Fibroblast of skin of left quadriceps (primary cell): ENCODE measurements at places on chromosomes 6 and 20.

- no peak for DNase-seq
Observed at GRCh38 chr20:16428112-16428511, 145.1 kb downstream of the KIF16B start.

GRCh38 chr20:48015141-48015910, 230.0 kb upstream of the SULF2 start:
- no peak for DNase-seq

DNA sequence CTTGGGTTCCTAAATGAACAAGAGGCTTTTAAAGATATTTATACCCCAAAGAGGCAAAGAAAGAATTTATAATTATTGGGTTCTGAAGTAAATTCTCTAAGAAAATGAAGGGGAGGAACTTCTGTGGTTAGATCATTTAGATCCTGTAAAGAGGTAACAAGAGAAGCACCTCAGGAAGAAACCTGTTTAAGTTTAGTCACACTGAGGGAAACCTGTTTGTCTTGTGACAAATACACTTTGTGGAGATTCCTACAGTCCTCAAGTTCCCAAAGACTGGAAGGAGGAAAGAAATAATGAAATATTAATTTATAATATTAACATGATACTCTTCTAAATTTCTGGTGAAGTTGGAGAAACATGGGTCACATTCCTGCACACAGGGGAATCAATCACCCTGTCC, 647.5 kb downstream of the EYS start:
- DNase-seq, result no peak

GRCh38 chr6:14386668-14387067, 269.1 kb downstream of the CD83 start:
- no peak for DNase-seq

GRCh38 chr20:34318609-34319443, 15.7 kb upstream of the AHCY start:
- no peak for DNase-seq

DNA sequence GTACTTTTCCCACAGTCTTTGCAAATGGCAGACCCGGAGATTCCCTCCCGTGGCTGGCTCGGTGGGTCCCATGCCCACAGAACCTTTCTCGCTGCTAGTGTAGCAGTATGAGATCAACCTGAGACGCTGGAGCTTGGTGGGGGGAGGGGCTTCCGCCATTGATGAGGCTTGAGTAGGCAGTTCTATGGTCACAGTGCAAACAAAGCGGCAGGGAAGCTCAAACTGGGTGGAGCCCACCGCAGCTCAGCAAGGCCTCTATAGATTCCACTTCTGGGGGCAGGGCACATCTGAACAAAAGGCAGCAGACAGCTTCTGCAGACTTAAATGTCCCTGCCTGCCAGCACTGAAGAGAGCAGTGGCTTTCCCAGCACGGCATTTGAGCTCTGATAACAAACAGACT, 186.0 kb upstream of the KCNK16 start:
- DNase-seq, result no peak

DNA sequence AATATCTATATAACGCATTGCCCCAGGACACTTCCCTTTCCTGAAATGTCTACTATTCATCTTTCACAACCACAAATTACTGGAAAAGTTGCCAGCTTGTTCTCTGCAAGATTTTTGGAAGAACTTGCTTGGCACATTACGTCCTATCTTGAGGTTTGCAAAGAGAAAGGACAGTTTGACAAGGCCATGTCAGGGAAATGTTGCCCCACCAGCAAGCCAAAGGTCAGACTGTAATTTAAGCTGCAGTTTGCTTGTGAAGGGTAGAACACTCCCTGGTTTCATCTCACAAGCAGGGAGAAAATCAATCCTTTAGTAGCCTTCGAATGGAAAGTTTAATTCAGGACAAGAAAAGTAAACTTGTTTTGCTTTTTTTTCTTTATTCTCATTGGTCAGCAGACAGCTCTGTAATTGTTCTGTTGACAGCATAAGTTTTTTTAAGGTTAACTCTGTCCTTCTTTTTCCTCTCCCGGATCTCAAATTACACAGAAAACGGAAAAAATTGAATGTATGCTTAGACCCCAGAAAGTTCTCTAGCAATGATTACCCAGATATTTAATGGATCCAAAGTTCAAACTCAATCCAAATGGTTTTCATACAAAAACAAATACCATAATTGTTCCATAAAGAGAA, 541.8 kb upstream of the NRSN1 start:
- DNase-seq, result no peak

DNA sequence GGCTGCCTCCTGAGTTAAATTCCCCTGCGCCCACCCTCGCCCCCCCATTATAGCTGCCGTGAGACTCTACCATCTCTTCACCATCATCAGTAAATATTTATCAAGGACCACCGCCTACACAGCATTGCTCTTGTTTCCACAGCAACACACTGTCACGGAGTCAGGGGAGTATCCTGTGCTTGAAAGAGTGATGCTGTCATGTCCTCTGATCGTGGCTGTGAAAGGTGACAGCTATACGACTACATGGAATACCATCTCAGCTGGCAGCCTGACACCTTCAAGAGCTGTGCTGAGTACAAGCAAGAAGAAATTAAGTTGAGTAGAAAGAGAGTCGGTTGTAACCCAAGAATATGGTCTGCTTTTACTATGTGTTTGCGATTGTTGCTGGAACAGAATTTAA, 3.4 kb downstream of the PTPRT start:
- DNase-seq, result no peak

DNA sequence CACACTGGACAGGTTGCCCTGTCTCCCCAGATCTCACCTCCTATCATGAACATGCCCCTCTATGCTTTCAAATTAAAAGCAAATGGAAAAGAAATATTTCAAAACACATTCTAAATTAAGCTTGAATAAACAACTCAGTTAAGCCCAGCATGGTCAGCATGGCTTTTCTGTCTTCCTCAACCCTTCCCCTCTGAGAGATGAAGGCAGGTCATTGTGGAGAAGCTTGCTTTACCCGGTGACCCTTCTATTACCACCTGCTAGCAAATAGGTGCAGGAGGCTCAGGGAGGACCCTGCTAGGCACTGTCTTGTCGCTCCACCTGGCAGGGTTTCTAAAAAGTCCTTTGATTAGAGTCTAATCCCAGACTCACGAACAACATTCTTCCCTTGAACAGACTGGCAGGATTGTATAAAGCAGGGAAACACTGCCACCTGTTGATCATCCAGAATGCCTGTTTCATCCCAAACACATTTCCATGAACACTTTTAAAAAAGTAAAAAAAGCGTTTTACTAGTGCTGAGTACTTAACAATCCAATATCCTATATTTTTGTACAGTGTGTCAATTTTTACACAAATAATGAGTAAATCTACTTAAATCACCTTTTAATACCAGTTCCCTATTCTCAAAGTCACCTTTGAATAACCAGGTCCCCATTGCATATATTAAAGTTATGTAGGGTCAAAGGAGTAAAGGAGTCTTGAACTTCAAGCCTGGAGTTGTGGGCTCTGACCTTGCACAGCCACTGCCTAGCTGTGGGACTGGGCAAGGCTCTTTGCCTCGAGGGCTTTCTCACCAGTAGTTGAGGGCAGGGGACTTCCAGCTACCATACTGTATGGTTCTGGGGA, 75.5 kb downstream of the GPR6 start:
- peak; percentile 28 for DNase-seq

DNA sequence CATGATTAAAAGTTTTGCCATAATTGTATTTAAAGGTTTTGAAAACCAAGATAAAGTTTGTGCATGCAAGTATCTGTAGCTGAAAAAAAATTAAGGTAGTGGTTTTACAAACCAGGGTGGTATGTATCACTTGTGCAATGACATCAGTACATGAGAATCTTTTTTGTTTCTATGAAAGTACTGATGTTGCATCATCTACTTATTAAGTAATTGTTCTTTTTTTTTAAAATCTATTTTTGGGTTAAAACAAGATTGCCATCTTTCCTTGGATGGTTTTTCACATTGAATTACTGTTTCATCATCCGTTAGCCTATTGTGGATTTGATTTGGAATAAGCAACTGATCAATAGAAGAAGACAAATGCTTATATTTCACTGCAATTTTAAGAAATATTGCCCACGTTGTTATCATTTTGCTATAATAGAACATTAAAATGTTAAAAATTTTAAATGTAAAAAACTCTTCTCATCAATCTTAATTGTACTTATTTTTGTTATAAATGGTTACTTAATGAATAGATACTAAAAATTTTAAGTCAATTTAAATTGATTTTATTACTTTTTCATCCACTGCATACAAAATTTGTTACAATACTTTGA, 39.8 kb upstream of the TAGAP start:
- DNase-seq, result peak; percentile 57

DNA sequence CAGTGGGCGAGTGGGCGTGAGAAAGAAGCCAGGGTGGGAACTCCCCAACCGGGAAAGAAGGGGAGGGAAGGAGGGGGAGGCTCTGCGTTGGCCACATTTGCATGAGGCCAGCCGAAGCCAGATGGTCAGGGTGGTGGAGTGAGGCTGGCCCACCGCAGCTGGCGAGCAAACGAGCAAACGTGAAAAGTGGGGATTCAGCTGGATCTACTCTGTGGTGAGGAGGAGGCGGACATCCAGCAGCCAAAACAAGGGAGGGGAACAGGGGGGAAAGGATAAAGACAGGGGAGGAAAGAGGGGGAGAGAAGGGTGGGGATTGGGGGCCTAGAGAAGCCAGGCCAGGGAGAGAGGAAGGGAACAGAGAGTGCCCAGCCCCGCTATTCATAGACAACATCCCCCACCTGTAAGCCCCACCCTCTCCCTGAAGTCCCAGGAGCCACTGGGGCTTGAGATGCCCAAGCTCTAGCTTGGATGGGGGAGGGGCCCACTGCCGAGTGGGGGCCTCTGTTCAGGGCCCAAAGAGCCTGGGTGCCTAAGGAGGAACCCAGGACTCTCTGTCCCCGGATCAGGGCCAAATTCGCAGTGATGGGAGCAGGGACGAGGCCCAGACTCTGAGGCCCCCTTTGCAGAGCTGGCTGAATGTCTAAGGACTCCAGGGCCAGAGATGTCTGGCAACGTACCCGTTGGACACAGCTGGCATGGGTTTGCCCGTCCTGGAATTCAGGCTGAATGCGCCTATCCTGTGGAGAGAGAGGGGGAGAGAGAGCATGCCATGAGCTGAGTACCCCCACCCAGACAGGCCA, 45.1 kb downstream of the CPNE5 start:
- DNase-seq, result no peak

GRCh38 chr6:150689900-150690590, 90.4 kb downstream of the PLEKHG1 start:
- no peak for DNase-seq

- DNase-seq, result peak; percentile 83
Observed at GRCh38 chr6:140441256-140441655, 1066.8 kb upstream of the CITED2 start.

DNA sequence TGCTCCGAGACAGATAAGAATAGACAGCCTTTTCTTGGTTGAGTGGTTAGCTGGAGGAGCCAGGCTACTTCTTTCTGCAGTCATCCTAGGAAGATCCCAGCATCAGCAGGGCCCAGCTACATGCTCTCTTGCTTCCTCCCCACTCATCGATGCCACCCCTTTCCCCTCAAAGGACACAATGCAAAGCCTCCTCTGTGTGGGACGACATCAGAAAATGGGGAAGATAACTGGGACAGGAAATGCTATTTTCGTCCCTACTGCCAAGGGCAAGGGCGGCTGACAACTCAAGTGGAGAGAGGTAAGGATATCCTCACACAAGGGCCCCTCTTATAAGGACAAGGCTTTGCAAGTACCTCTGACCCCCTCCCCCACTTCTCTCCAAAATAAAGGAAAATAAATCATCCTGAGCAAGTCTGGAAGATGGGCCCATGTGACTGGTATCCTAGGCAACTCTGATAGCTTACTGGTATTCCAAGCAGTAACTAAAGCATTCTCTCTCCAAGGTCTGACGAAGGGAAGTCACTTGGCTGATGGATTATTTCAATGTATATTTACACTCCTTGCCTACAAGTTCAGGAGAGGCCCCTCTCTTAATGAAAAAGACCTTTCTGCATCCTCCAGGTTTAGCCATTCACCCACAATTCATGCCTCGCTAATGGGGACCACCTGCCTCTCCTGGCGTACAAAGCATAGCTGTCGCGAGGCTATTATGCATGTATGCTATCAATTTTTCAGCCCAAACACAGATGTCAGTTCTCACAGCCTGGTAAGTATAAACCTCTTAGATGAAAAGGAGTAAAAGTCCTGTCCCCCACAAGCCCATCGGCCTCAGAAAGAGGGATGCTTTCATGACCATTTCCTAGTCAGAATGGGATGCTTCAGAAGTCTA, 11.3 kb downstream of the ELMO2 start:
- DNase-seq, result no peak

DNA sequence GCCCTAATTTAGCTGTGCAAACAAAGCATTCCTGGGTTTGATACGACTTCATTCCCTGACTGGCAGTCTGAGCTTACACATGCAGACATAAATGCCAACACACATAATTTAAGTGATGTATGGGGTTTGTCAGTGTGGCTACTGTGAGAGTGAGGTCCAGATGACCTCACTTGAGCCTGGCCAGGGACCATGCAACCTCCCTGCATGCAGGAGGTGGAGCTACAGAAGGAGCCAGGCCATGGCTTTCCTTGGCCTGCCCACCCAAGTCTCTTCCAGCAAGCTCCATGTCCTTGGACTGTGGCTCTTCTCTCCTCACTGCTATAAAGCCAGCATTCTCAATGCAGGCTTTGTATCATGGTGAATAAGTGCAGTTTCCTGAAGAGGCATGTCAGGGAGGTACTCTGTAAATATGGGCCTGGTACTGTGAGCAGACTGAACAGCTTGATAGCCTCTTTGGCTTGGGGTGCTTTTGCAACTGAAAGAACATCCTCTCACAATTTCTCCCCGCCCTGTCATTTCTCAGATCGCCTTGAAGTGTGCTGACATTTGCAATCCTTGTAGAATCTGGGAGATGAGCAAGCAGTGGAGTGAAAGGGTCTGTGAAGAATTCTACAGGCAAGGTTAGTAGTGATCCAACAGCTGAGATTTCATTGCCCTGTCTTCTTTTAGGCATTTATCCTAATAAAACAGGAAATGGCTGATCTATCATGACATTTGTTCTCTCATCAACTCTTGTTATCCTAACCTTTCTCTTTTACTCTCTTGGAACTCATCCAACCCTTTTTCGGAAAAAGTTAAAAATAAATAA, 69.2 kb downstream of the MTFR2 start:
- DNase-seq, result no peak

GRCh38 chr6:80333342-80333741, 226.9 kb downstream of the BCKDHB start:
- no peak for DNase-seq

DNA sequence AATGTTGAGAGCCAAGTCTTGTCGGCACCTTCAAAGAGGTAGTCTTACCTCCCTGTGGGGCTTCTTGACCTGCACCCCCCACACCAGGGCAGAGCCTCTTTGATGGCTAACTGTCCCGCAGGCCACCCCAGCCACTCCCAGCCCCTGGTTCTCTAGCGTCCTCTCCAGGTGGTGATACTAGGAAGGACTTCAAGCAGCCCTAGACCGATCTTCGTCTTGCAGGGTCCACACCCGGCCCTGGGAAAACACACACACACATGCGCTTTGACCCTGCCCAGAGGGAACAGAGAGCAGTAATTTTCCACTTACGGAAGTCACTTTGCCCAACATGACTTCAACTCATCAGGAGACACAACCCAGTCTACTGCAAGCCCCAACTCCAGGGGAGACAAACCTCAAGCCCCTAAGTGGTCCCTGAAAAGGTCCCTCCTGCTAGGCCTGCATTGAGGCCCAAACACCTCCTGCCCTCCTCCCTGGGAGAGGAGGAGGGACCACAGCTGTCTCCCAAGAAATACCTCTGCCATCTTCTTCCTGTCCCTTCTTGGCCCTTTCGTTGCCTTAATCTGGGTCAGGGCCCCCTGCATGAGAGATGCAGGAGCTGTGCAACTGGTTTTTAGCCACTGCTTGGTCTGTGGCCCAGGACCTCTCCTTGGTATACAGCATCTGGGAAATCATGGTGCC, 2.9 kb upstream of the BPIFB1 start:
- DNase-seq, result no peak

GRCh38 chr6:105884426-105884825, 201.7 kb upstream of the PRDM1 start:
- no peak for DNase-seq

GRCh38 chr6:158669145-158670035, 19.5 kb downstream of the SYTL3 start:
- no peak for DNase-seq
